ENCODE measurements at places on chromosomes 11 and 22.

DNA sequence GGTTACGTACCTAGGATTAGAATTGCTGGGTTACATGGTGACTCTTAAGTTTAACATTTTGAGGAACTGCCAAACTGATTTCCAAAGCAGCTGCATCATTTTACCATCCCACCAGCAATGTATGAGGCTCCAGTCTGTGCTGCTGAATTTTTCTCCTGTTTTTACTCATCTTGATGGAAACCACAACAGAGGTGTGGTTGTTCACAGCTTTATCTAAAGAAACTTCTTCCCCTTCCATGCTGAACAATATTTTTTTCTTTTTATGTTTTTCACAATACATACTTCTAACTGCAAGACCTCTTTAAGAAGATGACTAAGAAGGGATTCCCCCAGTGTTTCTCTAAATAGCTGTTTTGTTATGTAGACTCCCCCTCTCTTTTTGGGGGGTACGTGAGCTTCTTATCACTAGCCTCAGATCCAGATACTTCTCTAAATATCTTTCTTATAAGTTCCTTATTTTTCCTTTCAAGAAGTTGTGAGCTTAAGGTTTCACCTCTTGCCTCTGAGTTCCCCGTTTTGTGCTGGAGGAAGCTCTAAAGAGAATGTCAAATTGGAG is 24.0 kb downstream of the TCP11L1 start:
- no peak for DNase-seq

DNA sequence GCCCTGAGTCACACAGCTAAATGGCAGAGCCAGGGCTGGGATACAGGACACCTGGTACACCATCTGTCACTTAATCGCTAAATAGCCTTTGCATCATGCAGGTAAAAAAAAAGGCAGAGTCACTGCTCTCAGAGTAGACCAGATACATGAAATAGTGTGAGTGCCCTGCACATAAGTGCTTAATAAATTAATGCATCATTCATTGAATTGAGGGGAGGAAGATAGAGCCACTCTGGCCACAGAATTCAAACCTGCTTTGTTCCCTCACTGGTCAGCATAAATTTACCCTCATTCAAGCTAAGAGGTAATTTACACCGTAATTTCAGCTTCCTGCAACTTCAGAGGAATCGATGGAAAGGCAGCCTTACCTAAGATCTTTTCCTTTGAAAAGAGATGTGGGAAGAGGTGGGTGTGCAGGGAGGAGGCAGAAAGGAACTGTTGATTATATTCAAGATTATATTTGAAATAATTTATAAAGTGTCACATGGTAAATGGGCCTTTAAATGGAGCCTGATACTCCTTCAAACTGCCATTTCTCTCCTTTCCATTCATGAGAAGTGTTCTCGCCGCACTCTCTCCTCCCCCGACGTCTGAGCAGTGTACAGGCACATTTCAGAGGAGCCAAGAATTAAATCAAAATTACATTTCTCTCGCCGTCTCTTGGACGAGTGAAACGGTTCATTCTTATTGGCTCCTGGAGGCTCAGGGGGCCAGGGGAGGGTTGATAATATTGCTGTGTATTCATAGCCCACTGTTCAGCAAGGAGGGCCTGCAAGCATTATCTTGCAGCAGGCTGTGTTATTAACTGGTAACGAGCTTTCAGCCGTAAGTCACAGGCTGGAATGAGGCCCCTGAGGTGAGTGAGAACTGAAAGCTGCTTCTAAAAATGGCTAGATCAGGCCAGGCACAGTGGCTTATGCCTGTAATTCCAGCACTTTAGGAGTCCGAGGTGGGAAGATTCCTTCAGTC is 52.2 kb upstream of the HMGXB4 start:
- peak; percentile 40 for DNase-seq

GRCh38 chr22:29867260-29867659 is 15.7 kb upstream of the MTMR3 start:
- no peak for DNase-seq

DNA sequence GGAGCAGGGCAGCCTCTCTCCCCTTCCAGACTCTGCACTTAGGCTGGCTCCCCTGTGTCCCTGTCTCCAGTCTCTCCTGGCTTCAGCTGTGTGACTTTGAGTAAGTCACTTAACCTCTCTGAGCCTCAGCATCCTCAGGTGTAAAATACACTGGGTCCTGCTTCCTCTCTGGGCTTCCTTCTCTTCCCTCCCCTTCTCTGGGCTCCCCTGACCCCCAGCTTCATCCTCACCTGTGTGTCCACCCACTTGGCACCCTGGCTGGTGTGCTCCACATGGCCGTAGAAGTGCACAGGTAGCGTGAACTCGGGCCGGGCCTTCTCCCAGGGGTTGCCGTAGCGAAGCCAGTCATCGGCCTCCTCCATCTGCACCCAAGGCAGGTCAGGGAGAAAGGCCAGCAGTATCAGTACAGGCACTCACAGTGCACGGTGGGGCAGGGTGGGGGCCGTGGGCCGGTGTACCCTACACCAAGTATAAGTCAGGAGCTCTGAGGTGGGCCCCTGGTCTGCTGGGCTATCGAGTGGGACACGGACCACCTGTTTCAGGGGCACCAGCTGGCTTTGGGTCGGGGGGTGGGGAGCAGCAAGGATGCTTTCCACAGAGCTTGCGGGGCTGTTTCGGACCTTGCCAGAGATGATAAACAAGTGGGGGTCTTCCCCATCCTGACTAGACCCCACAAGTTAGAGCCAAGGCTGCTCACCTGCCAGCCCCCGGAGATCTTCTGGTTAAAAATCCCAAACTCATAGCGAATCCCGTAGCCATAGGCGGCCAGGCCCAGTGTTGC is 2.0 kb downstream of the PYGM start:
- DNase-seq: no peak

DNA sequence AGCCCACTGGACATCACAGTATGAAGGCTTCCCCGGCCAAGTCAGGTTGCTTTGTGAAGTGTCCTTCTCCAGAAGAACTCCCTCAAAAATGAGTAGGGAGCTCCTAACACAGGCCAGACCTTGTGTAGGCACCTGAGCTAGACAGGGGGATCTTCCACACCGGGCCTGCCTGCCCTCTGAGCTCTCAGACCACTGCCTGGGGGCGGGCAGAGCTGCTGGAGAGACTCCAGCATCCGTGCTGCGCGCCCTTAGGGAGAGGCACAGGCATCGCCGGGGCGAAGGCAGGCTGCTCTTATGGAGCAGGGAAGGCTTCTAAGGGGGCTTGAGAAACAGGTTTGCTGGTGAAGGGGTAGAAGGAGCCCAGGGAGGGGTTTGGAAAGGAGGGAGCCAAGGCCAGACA is 4.4 kb downstream of the KCNJ5 start:
- no peak for DNase-seq

All from ecto neural progenitor cell (in vitro differentiated cells).